ENCODE measurements at places on chromosomes 13 and 19. TPM values are rescaled to one million over a fixed set of nuclear protein-coding genes. Genes with fewer than 3 reads are reported as not detected.

FFAR1 gene
- not detected for total RNA-seq

DNA sequence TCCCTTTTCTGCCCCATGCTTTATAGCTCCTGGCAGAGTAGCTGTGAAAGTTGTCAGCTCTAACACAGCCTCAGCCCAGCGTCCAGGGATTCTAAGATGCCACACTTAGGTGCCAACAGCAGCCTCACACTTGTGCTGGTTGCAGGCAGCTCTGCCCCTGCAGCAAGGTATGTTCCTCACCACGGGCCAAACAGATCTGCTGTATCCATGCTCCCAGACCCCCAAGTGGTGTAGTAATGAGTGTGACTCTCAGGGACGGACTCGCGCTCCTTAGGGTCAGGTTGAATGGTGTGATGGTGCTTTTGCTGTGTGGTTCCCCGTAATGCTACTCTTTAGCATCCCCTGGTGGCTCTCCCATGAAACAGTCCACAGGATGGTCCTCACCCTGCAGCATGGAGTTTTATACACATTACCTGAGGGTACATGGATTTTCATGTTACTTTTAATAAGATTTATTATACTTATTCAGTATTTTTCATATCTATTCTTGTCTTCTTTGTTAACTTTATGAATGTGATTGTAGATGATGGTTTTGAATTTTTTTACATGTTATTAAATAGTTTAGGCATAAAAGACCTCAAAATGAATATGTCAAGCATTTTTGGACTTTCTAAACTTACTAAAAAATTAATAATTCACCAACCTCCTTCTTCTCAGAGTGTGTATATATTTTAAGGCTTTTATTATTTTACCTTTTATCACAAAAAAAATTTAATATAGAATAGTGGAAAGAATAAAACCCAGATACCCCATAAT, 232.5 kb downstream of the SLC7A1 start:
- H3K27me3 ChIP-seq = peaks cover 54% of the 10 kb centered on the region
- no peaks in the 10 kb centered on the region for H3K4me1 ChIP-seq
- DNase-seq = no peak
- H3K36me3 ChIP-seq = no peaks in the 10 kb centered on the region
- H3K4me3 ChIP-seq = no peak overlapping the region

- no peaks in the 10 kb centered on the region for H3K36me3 ChIP-seq
- no peak for DNase-seq
- no peaks in the 10 kb centered on the region for H3K27me3 ChIP-seq
- H3K27ac ChIP-seq = no peak overlapping the region
- H3K4me1 ChIP-seq = no peaks in the 10 kb centered on the region
These were observed 30.4 kb upstream of the HMGB1 start for GRCh38 chr13:30496147-30496546.

- no peaks in the 10 kb centered on the region for H3K27me3 ChIP-seq
- peaks cover 6% of the 10 kb centered on the region for H3K36me3 ChIP-seq
- no peak overlapping the region for H3K4me3 ChIP-seq
- peaks cover 4% of the 10 kb centered on the region for H3K4me1 ChIP-seq
- no peak for DNase-seq
- H3K27ac ChIP-seq = no peak overlapping the region
These were observed 56.5 kb downstream of the TDRD3 start for GRCh38 chr13:60453490-60453889.

CYP4F12 gene
- not detected for total RNA-seq

DNA sequence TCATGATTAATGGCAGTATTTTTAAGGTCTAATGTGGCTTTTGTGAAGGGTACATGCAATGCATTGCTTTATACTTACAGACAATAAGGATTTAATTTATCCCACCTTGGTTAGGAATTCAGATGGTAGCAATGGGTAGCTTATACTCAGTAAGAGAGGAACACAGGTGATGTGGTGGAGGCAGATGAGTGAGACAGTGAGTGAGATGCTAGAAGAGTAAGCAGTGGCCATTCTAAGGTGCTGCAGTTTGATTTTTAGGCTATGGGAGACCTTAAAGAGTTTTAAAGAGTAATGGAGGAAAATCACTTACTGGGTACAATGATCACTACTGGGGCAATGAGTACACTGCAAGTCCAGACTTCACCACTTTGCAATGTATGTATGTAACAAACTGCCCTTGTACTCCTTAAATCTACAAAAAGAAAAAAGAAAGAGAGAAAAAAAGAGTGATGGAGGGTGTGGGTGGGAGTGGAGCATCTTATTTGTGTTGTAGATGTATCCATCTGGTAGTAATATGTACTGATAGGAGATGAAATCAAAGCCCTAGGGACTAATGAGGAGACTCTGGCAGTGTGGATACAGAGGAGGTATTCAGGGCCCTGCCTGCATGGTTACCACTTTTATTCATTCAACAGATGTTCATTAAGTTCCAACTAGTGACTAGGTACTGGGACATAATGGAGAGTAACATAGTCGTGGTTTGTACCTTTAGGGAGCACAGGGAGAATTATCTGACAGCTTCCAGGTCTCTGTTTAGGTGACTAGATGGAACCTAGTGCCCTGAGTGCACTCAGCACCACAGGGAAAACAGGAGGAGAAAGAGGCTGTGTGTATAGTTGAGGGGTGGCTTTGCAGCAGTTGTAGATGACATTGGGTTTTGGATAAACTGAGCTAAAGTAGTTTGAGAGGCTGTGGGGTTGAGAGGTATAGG, 99.0 kb downstream of the GPC6 start:
- no peak for DNase-seq
- H3K27ac ChIP-seq = no peak overlapping the region
- H3K27me3 ChIP-seq = no peaks in the 10 kb centered on the region

CAPNS1 gene
- 789 TPM for total RNA-seq

NLRP4 gene
- total RNA-seq = not detected

GRCh38 chr19:623974-624373, 9.4 kb downstream of the POLRMT start:
- peaks cover 14% of the 10 kb centered on the region for H3K36me3 ChIP-seq
- peak; percentile 94 for DNase-seq
- H3K27ac ChIP-seq = peak overlapping the region; percentile 78
- H3K4me1 ChIP-seq = peaks cover 43% of the 10 kb centered on the region
- H3K4me3 ChIP-seq = peak overlapping the region; percentile 5
- H3K27me3 ChIP-seq = no peaks in the 10 kb centered on the region

- H3K27me3 ChIP-seq = peaks cover 16% of the 10 kb centered on the region
- H3K4me1 ChIP-seq = peaks cover under 1% of the 10 kb centered on the region
- H3K36me3 ChIP-seq = no peaks in the 10 kb centered on the region
- no peak overlapping the region for H3K27ac ChIP-seq
- DNase-seq = no peak
- H3K4me3 ChIP-seq = no peak overlapping the region
These were observed 14.4 kb upstream of the DPP9 start for GRCh38 chr19:4737955-4738600.

ELSPBP1 gene
- total RNA-seq = not detected

CFD gene
- total RNA-seq = 179 TPM

PSG6 gene
- not detected for total RNA-seq

KLF5 gene
- 2.1 TPM for total RNA-seq

DNA sequence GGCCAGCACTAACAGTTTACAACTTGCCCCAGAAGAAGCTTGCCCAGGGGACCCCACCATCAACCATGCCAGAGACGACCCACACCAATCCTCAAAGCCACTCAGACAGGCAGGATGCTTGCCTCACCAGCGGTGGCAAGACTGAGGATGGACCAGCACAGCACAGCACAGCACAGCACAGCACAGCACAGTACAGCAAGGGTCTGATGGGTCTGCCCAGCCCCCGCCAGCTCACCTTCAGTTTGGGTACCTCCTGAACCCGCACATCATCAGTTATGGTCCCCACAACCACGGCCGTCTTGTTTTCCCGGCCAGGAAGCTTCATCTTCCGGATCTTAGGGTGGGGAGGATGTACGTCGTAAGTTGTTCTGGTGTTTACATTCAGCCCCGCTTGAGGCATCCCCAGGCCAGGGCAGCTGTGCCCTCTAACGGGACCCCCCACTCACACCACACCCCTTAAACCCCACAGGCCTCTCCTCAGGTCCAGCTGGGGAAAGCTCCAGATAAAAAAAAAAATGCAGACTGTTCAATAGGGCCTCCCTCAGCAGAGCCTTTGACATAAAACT, 1.7 kb upstream of the FAM83E start:
- H3K4me1 ChIP-seq = peaks cover 36% of the 10 kb centered on the region
- no peaks in the 10 kb centered on the region for H3K27me3 ChIP-seq
- H3K4me3 ChIP-seq = peak overlapping the region; percentile 96
- no peak for DNase-seq
- H3K27ac ChIP-seq = no peak overlapping the region

DNA sequence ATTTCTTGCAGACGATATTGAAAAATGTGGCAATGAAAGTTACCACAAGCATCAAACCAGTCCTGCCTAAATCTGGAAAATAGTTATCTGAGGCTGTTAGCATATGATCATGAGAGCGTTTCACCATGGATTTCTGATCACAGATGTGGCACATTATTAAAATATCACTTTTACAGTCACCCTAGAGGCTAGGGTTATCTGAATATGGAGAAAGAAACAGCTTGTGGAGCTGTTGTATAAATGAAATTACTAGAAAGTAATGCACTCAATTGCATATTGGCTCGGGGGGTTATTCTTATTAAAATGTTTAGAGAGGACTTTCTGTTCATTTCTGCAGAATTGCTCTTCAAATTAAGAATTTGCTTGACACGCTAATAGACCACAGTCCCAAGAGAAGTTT, 35.6 kb downstream of the ALOX5AP start:
- no peaks in the 10 kb centered on the region for H3K27me3 ChIP-seq
- no peak overlapping the region for H3K4me3 ChIP-seq
- no peak for DNase-seq
- no peaks in the 10 kb centered on the region for H3K36me3 ChIP-seq
- peaks cover 3% of the 10 kb centered on the region for H3K4me1 ChIP-seq
- H3K27ac ChIP-seq = no peak overlapping the region

GAPDHS gene
- not detected for total RNA-seq

ZNF160 gene
- total RNA-seq = 32.9 TPM

- H3K4me1 ChIP-seq = no peaks in the 10 kb centered on the region
- H3K27me3 ChIP-seq = peaks cover 18% of the 10 kb centered on the region
- H3K36me3 ChIP-seq = no peaks in the 10 kb centered on the region
These were observed 62.2 kb upstream of the NBEA start for GRCh38 chr13:34879851-34880250.

- H3K4me1 ChIP-seq = no peaks in the 10 kb centered on the region
- H3K27ac ChIP-seq = no peak overlapping the region
- H3K36me3 ChIP-seq = no peaks in the 10 kb centered on the region
- DNase-seq = no peak
These were observed 374.4 kb downstream of the DLEU7 start for GRCh38 chr13:50468849-50469669.

CRB3 gene
- not detected for total RNA-seq

FLT3LG gene
- 10.8 TPM for total RNA-seq

ARID3A gene
- total RNA-seq = 17.0 TPM

Data from osteocyte (in vitro differentiated cells).